ENCODE measurements at places on chromosomes 5 and 9.

DNA sequence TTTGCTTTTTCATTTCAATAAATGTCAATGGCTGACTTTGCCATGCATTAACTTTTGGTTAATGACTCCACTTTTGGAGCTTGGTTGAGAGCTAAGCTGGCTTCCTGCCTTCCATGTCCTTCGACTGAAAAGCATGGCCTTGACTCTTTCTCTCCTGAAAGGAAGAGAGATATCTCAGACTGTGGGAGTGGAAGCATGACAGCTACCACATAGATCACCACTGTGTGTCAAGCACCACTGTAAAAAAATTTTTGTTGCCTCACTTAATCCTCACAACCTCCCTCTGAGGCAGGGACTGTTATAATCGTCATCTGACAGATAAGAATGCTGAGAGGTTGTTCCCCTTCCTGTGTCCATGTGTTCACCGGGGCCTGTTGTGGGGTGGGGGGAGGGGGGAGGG lies 184.8 kb downstream of the RORB start:
- DNase-seq, result no peak
- no peaks in the 10 kb centered on the region for H3K27me3 ChIP-seq
- no peaks in the 10 kb centered on the region for H3K4me1 ChIP-seq
- H3K4me3 ChIP-seq, result no peak overlapping the region
- H3K36me3 ChIP-seq, result no peaks in the 10 kb centered on the region

DNA sequence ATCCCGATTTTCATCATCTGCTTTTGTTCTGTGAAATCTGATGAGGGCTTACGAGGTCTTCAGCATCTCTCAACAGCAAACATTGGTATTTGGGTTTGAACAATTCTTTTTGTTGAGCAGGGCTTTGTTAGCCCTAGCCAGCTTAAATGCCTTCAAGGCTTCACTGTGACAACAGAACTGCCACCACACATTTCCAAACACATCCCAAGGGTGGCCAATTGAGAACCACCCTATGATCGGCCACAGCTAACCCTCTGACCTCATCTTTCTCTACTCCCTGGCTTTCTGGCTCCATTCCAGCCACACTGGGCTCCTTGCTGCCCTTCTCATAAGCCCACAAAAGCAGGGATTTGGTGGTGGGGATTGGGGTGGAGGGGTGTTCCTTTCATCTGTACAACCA lies 17.6 kb downstream of the MTX3 start:
- no peak overlapping the region for H3K27ac ChIP-seq
- H3K4me1 ChIP-seq, result no peaks in the 10 kb centered on the region
- no peaks in the 10 kb centered on the region for H3K36me3 ChIP-seq
- DNase-seq, result no peak
- no peak overlapping the region for H3K4me3 ChIP-seq

DNA sequence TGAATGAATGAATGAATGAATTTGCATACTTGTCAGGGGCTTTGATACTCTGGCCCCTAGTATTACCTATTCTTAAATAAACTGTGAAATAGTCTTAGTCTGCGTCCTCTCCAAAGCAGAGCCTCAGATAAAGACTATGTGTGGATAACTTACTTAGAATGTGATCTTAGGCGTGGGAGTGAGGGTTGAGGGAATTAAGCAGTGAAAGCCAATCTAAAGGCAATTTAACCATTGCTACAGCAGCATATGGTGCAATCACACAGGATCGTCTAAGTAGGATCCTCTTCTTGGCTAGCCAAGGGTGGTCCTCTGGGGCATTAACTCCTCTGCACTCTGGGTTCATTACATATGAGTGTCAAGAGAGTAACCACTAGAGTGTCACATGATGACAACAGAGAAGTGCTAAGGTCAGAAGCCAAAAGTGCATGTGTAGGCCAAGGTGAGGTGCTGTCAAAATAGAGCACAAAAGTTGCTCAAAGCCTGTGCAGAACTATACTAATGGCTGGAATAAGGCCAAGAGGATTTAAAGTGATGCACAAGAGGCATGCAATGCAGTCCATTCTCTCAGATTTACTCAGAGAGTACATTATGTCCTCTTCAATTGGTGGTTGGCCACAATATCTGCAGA lies 274.4 kb upstream of the SEMA6A start:
- no peak for DNase-seq
- no peak overlapping the region for H3K4me3 ChIP-seq
- no peaks in the 10 kb centered on the region for H3K36me3 ChIP-seq
- H3K4me1 ChIP-seq, result no peaks in the 10 kb centered on the region
- H3K27ac ChIP-seq, result no peak overlapping the region
- no peaks in the 10 kb centered on the region for H3K27me3 ChIP-seq

DNA sequence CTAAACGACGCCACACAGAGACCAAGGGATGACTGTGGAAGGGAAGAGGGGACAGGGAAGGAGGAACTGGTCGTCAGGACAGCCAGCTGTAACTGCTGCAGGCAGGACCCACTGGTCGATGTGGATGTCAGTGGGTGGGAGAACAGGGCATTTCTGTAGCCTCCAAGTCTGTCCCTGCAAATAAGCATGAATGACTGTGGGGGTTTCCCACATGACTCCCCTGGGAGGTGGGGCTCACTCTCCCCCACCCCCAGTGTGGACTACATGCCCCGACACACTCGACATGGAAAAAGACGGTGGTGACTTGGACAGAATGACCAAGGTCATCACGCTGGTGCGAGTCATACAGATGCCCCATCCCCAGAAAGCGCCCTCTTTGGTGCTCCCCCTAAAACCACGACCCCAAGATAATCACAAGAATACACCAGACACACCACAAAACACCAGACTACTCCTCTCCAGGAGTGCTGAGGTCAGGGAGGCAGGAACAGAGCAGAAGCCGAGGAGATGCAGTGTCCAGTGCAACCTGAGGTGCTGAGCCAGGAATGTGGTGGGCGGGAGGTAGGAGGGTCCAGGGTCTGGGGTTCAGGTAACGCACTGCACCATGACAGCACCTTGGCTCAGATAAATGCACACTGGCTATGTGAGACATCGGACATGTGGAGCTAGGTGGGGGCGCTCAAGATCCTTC lies 64.9 kb downstream of the SECISBP2 start:
- no peak overlapping the region for H3K27ac ChIP-seq
- H3K36me3 ChIP-seq, result no peaks in the 10 kb centered on the region
- peaks cover 25% of the 10 kb centered on the region for H3K4me1 ChIP-seq
- no peak for DNase-seq

DNA sequence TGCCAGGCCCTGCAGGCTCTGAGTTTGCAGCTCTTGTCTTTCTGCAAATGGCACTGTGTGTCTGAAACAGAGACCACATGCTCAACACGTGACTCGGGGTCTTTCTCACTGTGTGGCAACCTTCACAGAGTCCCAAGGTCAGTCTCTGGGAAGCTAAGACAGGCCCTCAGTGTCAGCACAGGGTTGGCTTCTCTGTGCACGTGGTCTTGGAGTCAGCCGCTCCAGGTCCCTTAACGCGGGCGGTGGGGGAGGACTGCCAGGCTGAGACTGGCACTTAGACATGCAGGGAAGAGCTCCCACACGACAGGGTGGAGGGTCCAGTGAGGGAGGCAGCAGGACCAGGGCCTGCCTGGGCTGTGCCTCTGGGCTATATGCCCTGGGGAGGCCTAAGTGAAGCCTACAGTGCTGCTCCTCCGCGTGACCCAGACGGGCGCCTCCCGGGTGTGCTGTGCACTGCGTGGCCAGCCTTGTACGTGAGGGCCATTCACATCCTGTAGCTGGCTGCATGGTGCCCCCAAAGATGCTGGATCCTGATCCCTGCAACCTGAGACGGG lies 76.8 kb downstream of the ADAMTS2 start:
- H3K27ac ChIP-seq, result no peak overlapping the region
- H3K36me3 ChIP-seq, result no peaks in the 10 kb centered on the region
- H3K4me3 ChIP-seq, result no peak overlapping the region

DNA sequence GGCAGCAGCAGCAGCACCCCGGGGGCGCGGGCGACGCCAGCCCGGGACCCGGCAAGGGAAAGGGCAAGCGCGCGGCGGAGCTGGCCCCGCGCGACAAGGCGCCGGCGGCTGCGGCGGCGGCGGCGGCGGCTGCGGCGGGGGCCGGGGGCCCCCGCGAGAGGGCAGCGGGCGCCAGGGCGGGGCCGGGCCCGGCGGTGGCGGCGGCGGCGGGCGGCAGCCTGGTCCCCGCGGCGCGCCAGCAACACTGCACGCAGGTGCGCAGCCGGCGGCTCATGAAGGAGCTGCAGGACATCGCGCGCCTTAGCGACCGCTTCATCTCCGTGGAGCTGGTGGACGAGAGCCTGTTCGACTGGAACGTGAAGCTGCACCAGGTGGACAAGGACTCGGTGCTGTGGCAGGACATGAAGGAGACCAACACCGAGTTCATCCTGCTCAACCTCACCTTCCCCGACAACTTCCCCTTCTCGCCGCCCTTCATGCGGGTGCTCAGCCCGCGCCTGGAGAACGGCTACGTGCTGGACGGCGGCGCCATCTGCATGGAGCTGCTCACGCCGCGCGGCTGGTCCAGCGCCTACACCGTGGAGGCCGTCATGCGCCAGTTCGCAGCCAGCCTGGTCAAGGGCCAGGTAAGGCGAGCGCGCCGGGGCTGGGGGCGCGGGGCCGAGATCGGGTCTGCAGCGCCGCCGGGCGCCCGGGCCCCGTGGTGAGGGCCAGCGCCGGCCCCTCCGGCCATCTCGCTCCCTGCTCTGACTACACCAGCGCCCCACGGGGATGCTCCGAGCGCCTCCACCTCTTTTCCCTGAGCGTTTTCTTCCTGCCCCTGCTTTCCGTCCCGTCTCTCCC lies at the start of gene UBE2QL1:
TSS of gene UBE2QL1 (plus strand) at position 238 of the 843 bp plus-strand sequence. CDS start at position 273, 35 bp downstream.
- peak; percentile 62 for DNase-seq
- peaks cover 14% of the 10 kb centered on the region for H3K4me1 ChIP-seq
- no peak within 1 kb of the TSS for H3K27ac ChIP-seq
- peak within 1 kb of the TSS; percentile 52 for H3K4me3 ChIP-seq
- H3K36me3 ChIP-seq, result no peaks in the 10 kb centered on the region

GRCh38 chr5:129921204-129921603 lies 16.9 kb downstream of the CHSY3 start:
- H3K36me3 ChIP-seq, result no peaks in the 10 kb centered on the region
- no peak for DNase-seq
- H3K4me3 ChIP-seq, result no peak overlapping the region
- H3K4me1 ChIP-seq, result no peaks in the 10 kb centered on the region

GRCh38 chr5:32625547-32625946 lies 40.2 kb downstream of the SUB1 start:
- H3K4me3 ChIP-seq, result no peak overlapping the region
- no peaks in the 10 kb centered on the region for H3K36me3 ChIP-seq
- no peaks in the 10 kb centered on the region for H3K27me3 ChIP-seq
- H3K4me1 ChIP-seq, result no peaks in the 10 kb centered on the region

- DNase-seq, result no peak
- no peaks in the 10 kb centered on the region for H3K4me1 ChIP-seq
- H3K36me3 ChIP-seq, result peaks cover 32% of the 10 kb centered on the region
These were observed 58.7 kb upstream of the SUSD1 start for GRCh38 chr9:112233769-112234168.

DNA sequence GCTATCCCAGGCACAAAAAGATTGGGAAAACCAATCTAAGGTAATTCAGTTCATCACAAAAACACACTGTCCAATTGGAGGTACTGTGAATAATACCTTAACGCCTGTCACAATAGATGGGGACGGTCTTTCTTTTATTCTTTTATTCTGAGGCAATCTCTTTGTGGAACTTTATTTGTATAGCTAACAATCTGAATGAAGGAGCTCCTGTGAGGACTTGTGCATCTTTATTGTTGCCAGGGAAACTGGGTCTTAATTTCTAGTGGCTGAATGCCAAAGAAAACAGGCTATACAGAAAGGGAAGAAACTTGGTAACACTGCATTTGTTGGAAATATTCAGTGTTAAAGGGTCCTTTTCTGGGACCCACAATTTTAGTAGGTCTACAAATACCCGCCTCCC lies 546.9 kb upstream of the C9orf72 start:
- H3K4me1 ChIP-seq, result no peaks in the 10 kb centered on the region
- no peak overlapping the region for H3K4me3 ChIP-seq
- H3K36me3 ChIP-seq, result no peaks in the 10 kb centered on the region
- no peak overlapping the region for H3K27ac ChIP-seq
- no peak for DNase-seq

GRCh38 chr9:135343837-135344522 lies 135.6 kb upstream of the PPP1R26 start:
- no peak overlapping the region for H3K4me3 ChIP-seq
- H3K36me3 ChIP-seq, result no peaks in the 10 kb centered on the region
- H3K27ac ChIP-seq, result no peak overlapping the region
- no peaks in the 10 kb centered on the region for H3K27me3 ChIP-seq

- no peak overlapping the region for H3K27ac ChIP-seq
- H3K4me3 ChIP-seq, result no peak overlapping the region
- H3K4me1 ChIP-seq, result no peaks in the 10 kb centered on the region
These were observed 25.6 kb downstream of the LYRM7 start for GRCh38 chr5:131196331-131196730.

- no peak for DNase-seq
- no peak overlapping the region for H3K4me3 ChIP-seq
- H3K27ac ChIP-seq, result no peak overlapping the region
- H3K4me1 ChIP-seq, result no peaks in the 10 kb centered on the region
- no peaks in the 10 kb centered on the region for H3K27me3 ChIP-seq
These were observed 92.2 kb downstream of the KLF4 start for GRCh38 chr9:107397076-107398044.

GRCh38 chr5:141757402-141757801 lies 75.4 kb upstream of the ARAP3 start:
- no peak overlapping the region for H3K4me3 ChIP-seq
- peaks cover 36% of the 10 kb centered on the region for H3K27me3 ChIP-seq
- H3K36me3 ChIP-seq, result no peaks in the 10 kb centered on the region
- no peak overlapping the region for H3K27ac ChIP-seq
- H3K4me1 ChIP-seq, result no peaks in the 10 kb centered on the region

DNA sequence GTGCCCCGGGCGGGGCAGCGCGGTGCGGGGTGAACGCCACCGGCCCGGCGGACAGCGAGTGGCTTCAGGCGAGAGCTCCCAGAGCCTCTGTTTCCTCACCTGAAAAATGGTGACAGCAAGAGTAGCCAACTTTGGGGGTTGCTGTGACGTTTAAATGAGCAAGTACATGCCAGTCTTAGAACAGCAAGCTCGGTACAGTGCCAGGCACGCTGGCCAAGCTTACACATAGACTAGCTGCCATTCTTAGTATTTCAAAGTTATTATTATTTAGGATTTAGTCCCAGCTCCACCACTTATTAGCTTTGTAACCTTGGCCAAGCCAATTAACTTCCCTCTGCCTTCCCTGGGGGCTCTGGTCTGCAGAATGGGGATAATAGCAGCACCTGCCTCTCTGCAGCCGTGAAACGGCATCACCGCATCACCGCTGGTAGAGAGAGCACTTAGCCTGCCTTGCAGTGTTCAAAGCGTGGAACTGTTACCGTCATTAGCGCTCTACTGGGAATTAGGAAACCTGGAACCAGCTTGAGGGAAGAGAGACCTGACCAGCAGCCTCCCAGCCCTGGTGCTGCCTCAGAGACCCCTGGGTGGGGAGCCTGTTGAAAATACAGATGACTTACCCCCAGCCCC lies at the start of gene C9orf50:
TSS of gene C9orf50 (minus strand) at position 433 of the 627 bp plus-strand sequence. CDS start 527 bp downstream, outside the sequence.
- H3K27ac ChIP-seq, result no peak within 1 kb of the TSS
- peak; percentile 39 for DNase-seq
- no peak within 1 kb of the TSS for H3K4me3 ChIP-seq
- no peaks in the 10 kb centered on the region for H3K27me3 ChIP-seq

GRCh38 chr9:133351908-133352634 lies 4.1 kb downstream of the RPL7A start:
- peak; percentile 52 for DNase-seq
- H3K27me3 ChIP-seq, result no peaks in the 10 kb centered on the region
- H3K4me3 ChIP-seq, result no peak overlapping the region
- H3K4me1 ChIP-seq, result peaks cover 19% of the 10 kb centered on the region
- no peak overlapping the region for H3K27ac ChIP-seq

- H3K36me3 ChIP-seq, result no peaks in the 10 kb centered on the region
- H3K4me1 ChIP-seq, result peaks cover 7% of the 10 kb centered on the region
- peak; percentile 50 for DNase-seq
- H3K27ac ChIP-seq, result peak within 1 kb of the TSS; percentile 1
These were observed at the start of gene CCDC152 for GRCh38 chr5:42756606-42757601. Gene CCDC152 (plus strand): TSS chr5:42756818. CDS start chr5:42759122, 2,304 bp downstream.
